ENCODE measurements at places on chromosomes 6 and 20. TPM values are rescaled to one million over a fixed set of nuclear protein-coding genes. Genes with fewer than 3 reads are reported as not detected.

DNA sequence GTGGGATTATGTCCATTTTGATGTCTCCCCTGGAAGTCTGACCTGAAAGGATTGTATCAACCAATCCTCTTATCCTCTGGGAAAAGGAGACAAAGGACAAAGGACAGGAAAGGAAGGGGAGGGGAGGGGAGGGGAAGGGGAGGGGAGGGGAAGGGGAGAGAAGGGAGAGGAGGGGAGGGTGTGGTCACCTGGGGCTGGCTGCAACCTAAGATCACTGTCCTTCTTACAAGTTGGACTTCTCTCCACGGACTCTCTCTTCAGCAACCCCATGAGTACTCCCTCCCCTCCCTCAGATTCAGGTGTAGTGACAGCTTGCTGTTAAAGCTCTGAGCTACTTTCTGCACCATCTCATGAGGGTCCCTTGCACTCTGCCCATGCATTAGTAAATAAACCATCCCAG lies 58.9 kb upstream of the KLHL31 start:
- DNase-seq: no peak

The GPX5 gene
- not detected for total RNA-seq

- no peak for DNase-seq
Measured at GRCh38 chr20:17650301-17651128, 31.5 kb downstream of the RRBP1 start.

DNA sequence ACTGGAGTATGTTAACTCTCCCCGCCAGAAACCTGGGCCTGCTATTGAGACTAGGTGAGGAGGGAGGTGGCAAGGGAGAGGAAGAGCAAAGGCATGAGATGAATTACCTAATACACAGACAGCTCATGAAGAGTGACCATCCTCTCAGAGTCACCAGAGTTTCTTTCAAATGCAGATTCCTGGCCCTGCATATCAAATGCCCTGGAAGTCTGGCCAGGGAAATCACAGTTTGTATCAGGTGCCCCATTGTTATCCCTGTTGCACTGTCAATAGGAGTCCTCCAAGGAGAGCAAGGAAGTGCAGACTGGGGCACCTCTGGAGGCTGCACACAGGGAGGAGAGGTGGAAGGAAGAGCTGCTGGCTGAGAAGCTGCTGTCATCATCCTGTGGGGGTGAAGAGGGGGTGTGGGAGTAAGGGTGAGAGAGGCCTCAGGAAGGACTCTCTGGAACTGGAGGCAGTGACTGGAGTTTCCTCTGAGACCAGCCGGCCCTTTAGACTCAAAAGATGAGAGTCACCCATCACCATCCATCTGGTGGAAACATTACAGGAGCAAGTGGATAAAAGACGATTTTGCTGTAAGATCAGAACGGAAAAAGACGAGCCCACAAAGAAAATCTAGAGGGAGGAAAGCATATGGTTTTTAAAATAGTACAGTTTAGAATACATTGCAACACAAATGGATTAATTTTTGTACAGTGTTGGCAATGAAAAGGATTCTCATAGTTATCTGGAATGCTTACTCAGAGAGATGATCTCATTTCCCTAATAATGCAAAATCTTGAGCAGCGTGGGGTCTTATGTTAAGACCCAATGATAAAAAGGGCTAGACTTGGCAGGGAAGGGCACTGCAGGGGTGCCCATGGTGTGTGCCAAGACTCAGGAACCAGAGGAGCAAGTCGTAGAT lies 268.1 kb downstream of the UST start:
- no peak for DNase-seq

The RIPPLY2 gene
- not detected for total RNA-seq

GRCh38 chr6:158175111-158175510 lies 7.0 kb downstream of the GTF2H5 start:
- no peak for DNase-seq

- no peak for DNase-seq
Measured at GRCh38 chr6:89834884-89835792, 5.5 kb downstream of the CASP8AP2 start.

The CDSN gene
- total RNA-seq: 0.12 TPM

The TDRD6 gene
- total RNA-seq: 0.57 TPM

- DNase-seq: no peak
Measured at GRCh38 chr6:44712353-44713111, 325.0 kb downstream of the CDC5L start.

DNA sequence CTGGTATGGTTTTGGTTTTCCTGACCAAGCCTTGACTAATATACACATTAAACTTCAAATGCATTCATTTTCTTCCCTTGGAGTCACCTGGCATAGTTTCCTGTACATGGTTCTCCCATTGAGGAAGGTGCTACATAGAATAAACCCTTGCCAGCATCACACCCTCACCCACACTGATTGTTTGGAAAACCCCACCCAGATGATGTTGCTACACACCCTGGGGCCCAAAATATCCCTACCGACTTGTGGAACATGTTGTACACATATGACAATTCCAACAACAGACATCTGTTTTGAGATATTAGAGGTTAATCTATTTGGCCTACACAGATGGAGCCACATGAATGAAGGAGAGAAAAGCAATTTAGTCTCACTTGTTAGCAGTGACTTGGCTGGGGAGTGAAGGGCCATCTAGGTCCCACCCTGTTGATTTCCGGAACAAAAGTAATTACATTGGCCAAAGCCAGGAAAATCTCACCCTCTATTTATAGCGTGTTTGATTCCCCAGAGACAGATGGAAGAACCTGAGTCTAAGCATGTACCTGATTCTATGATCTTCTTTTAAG lies 606.0 kb upstream of the BTBD3 start:
- no peak for DNase-seq

GRCh38 chr6:38168699-38169098 lies 349.2 kb downstream of the ZFAND3 start:
- no peak for DNase-seq

DNA sequence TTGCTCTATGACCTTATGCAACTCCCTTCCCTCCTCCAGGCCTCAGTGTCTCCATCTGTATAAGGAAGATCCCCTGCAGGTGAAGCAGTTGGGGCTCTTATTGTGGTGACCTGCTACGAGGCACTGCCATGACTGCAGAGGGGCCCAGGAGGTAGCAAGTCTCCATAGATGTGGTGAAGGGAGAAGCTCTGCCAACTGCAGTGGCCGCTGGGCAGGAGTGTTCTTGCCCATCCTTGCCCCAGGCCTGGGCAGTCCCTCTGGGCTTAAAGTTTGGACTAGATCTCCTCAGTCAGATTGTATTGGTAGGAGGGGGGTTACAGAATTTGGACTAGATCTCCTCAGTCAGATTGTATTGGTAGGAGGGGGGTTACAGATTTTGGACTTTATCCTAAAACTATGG lies 12.2 kb downstream of the KCNK17 start:
- DNase-seq: no peak

DNA sequence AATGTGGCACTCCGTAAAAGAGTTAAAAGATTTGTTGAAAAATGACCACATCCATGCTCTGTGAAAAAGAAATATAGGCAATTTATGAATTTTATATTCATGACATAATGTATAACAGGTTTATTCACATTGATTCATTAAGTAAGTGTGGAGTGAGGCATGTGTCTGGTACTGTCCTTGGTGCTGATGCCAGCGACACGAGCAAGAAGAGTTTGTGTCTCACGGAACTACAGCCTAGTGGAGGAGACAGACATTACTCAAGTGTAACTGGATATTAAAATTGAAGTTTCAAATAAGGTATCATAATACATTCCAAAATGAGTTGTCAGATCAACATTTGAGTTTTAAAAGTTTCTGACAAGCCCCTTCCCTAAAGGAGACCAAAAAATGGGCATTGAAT lies 158.2 kb upstream of the PRND start:
- no peak for DNase-seq

- DNase-seq: no peak
Measured at GRCh38 chr6:160912411-160912810, 79.2 kb upstream of the MAP3K4 start.

- DNase-seq: no peak
Measured at GRCh38 chr6:138957903-138958302, 30.1 kb downstream of the REPS1 start.

GRCh38 chr6:44035621-44036020 lies 91.6 kb downstream of the MRPL14 start:
- no peak for DNase-seq

DNA sequence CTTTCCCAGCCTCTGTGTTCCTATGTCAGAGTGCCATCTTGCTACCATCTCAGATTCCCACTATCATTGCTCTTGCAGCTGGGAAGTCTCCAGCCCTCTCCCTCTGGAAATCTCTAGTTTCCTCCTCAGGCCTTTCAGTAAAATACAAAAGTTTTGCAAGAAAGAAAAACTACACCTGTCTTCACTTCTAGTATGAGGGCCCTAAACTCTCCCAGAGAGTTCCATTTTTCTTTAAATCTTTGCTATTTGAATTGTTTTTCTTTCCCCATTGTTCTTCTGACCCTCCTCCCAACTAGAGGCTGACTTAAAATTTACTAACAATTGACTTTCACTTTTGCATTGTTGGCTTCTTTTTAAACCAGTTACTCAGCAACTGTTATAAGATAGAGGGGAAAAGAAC lies 62.8 kb downstream of the LY86 start:
- DNase-seq: no peak

GRCh38 chr6:51161752-51162151 lies 343.1 kb downstream of the TFAP2B start:
- DNase-seq: no peak

- no peak for DNase-seq
Measured at GRCh38 chr6:106530502-106530901, 98.8 kb downstream of the RTN4IP1 start.

The MACROD2 gene
- 3.7 TPM for total RNA-seq

The TFAP2D gene
- not detected for total RNA-seq

- DNase-seq: no peak
Measured at GRCh38 chr6:31355583-31355948, 1.4 kb downstream of the HLA-B start.

The DPPA5 gene
- not detected for total RNA-seq

The TRDN gene
- total RNA-seq: not detected

The NNAT gene
- not detected for total RNA-seq

DNA sequence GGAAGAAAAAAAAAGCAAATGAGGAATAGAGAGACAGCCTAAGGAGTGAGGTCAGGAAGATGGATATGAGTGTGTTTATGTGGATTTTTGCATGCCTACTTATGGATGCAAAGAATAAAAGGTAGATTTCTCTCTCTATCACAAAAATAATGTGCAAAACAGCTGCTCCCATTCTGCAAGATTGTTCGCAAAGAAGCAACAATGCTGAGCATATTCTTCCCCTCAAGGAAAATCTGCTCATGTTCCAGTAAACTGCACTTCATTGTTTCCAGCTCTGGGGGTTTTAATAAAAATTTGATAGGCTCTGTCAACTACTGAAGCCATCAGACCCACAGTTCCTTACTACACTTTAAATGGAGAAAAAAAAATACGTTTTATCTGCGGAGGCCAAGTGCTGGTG lies 177.3 kb downstream of the COL9A1 start:
- no peak for DNase-seq

DNA sequence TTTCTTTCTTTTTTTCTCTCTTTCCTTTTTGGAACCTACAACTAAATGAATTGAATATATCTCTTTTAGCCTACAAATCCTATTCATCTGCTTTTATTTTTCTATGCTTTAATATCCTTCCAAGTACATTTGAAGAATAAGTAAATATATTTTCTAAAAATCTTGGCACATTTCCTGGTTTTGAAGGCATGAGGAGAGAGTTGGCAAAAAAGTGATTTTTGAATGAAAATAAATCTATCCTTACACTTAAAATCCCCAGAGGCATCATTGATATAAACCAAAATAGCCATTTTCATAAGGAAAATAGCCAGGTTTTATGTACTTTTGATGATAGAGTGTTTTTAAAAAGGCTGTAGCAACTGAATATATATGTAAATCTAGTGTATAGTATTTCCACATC lies 69.0 kb downstream of the SAMD5 start:
- no peak for DNase-seq

- no peak for DNase-seq
Measured at GRCh38 chr20:62860924-62861691, 514 bp downstream of the TCFL5 start.

The GNMT gene
- total RNA-seq: 0.57 TPM

- peak; percentile 32 for DNase-seq
Measured at GRCh38 chr6:38755207-38755606, 40.1 kb downstream of the DNAH8 start.

DNA sequence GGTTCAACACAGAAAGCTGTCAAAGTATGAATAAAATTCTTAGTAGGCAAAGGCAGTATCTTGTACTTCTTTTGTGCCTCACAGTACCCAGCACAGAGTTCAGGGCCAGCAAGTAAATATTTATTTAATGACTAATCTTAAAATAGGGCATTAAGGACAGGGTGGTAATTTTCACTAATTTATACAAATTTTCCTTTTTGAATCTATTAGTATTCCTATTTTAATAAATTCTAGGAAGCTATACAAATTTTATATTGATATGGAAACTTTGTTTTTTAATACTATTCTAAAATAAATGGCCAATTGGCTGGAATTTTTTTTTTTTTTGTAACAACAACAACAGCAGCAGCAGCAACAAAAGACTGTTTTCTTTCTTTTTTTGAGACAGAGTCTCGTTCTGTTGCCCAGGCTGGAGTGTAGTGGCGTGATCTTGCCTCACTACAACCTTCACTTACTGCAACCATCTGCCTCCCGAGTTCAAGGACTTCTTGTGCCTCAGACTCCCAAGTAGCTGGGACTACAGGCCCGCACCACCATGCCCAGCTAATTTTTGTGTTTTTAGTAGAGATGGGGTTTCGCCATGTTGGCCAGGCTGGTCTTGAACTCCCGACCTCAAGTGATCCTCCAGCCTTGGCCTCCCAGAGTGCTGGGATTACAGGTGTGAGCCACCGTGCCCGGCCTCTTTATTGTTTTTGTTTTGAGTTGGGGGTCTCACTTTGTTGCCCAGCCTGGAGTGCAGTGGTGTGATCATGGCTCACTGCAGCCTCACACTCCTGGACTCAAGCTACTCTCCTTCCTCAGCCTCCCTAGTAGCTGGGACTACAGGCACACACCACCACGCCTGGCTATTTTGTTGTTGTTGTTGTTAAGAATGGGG lies 85.2 kb downstream of the FKBP5 start:
- DNase-seq: no peak

The TGM3 gene
- total RNA-seq: not detected

- DNase-seq: no peak
Measured at GRCh38 chr6:129243377-129243776, 360.4 kb downstream of the LAMA2 start.

- no peak for DNase-seq
Measured at GRCh38 chr20:32655903-32656512, 17.7 kb downstream of the C20orf203 start.

The RBM38 gene
- total RNA-seq: 36.2 TPM

DNA sequence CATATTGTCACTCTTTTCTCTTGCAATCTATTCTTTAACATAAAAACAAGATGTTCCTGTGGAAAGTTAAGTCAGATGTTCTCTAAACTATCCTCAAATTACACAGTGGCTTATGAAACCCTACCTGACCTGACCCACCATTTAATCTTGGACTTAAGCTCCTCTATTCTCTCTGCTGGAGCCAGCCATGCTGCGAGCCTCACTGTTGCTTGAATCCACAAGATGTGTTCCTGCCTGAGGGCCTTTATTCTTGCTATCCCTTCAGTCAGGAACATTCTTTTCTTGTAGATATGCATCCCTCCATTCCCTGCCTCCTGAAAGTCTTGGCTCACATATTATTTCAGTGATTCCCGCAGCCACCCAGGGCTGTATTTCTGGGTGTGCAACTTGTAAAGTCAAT lies 283.2 kb downstream of the EPHA7 start:
- no peak for DNase-seq

Data from HCT116 (cell line).